ENCODE measurements at places on chromosomes 2 and 18.

DNA sequence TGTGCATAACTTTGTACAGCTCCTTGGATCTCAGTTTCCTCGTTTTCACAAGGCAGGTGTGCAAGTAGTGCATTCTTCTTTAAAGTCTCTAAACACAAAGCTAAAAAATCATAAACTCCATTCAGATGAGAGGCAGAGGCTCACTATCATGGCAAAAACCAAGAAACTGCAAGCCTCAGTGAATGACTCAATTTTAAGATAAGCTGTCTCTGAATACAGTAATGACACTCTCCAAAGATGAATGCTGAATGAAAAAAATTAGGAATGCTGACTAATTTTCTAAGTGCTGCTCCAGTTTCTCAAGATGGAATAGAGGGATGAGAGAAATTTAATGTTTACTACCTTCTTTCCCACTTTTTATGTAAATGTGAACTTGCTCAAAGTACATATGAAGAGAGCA is 17.2 kb downstream of the B4GALT6 start:
- no peak for DNase-seq

DNA sequence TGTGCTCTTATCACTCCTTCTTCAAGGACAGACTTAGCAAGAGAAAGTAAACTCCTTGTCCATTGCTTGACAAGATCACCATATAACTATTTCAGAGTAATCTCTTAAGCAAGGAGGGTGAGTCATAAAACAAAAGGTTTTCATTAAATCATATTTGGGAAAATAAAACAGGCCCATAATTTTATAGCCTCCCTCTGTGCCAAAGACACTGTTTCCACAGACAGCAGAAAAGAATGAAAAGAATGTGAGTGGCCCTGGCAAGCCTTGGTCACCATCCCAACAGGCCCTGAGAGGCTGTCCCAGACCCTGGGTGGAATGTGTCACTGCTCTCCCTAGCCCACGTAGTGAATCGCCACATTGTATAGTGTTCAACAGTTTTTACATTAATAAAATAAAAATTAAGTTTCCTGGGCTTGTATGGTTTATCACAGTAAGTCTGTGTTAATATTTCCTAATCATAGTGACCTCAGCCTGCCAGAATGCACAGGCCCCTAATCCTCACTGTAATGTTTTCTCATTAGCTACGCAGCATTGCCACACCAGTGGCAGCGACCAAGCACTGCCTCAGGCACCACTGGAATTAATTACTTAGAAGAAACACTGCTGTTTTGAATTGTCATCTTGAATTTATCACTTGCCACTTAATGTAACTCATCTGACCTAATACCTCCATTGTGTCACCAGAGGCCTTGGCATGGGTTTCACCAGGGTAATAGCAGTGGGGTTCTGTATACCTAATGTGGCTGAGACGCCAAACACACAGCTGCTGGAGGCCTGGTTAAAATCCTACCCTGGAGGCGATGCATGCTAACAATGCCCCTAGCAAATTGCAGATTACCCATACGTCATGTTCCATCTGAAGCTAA is 401.9 kb downstream of the LNPK start:
- no peak for DNase-seq

DNA sequence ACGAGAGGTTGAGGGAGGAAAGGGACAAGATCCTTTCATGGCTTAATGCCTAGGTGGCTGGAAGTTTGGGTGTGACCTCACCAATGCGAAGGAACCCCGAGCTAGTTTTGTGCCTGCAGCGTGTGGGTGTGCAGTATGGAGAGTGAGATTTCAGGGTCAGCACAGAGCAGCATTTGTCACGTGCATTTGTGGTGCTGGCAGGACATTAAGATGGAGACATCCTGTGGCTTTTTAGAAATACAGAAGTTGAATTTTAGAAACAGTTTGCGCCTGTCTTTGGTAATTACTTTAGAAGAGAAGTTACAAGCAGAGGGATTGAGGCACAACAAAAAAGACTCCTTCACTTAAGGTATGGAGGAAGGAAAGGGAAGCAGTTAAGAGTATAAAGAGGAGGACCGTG is 258.2 kb upstream of the THUMPD2 start:
- DNase-seq = no peak

- no peak for DNase-seq
These were observed 55.9 kb upstream of the SP3 start for GRCh38 chr2:174020926-174021662.

- DNase-seq = no peak
These were observed 106.7 kb upstream of the MCFD2 start for GRCh38 chr2:47022186-47022765.
